Endothelial cell (in vitro differentiated cells): ENCODE measurements at places on chromosomes 13 and 19. TPM values are rescaled to one million over a fixed set of nuclear protein-coding genes. Genes with fewer than 3 reads are reported as not detected.

DNA sequence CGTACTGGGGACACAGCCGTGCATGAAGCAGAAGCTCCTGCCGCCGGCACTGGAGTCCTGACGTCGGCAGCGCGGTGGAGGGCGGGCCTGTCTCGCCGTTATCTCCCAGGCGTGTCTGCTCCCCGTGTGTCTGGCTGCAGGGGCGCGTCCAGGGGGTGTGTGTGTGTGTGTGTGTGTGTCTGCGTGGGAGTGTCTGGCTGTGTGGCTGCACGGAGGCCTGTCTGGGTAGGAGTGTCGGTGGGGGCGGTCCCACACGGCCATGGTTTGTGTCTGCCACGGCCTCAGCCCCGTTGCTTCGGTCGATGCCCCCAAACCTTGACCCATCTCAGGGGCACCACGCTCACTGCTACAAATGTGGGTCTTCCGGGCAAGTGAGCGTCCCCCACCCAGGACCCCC is 18.3 kb downstream of the ARID3A start:
- DNase-seq, result no peak

DNA sequence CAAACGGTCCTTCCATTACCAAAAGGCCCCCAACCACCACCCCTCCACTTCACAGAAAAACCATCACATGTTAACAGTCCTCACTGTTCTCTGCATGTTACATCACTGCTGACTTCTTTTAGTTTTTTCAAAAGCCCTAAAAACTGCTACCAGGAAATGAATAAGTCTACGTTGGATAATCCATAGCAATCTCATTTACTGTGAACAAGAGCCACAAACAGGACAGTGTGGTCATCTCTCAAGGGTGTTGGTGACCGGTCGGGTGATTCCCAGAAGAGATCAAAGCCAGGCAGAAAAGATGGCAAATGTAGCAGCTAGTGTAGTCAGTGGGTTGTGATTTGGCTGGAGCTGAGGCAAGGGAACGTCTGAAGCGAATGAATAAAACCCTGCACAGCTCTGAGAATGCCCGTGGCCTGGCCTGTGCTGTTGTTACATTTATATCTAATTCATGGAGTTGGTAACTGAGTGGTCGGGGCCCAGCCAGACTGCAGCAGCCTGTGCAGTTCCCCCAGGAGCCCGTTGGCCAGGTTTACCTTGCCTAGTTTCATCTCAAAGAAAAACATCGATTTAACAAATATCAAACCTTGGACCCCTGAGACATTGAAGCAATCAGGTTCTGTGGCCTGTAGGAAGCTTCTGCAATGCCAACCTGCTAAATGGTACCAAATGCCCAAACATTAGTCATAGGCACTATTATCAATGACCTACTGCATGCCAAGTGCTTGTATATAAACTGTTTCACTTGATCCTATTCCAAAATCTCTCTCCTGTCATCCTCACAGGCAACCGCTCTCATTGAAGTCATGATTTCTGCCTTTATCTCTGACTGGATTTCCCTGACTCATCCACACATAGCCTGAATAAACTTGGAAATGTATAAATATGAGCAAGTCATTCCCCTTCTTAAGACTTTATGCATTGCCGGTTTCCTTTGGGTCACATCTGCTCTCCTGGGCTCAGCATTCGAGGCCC is 153.8 kb upstream of the SERP2 start:
- DNase-seq, result no peak

DNA sequence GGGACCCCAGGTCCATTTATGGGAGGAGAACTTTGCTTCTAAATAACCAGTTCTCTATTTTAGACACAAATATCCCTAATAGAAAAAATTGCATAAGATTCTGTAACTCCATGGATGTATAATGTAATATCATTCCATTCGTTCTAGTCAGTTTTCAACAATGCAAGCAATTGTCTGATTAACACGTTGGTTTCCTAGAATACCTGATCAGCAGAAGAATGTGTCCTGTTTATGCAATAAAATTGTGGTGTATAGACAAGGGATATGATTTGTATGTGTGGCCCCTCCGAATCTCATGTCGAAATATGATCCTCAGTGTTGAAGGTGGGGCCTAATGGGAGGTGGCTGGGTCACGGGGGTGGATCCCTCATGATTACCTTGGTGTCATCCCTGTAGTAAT is 62.1 kb downstream of the RUBCNL start:
- no peak for DNase-seq

GRCh38 chr13:30112602-30113435 is 194.5 kb downstream of the KATNAL1 start:
- DNase-seq, result peak; percentile 88

DNA sequence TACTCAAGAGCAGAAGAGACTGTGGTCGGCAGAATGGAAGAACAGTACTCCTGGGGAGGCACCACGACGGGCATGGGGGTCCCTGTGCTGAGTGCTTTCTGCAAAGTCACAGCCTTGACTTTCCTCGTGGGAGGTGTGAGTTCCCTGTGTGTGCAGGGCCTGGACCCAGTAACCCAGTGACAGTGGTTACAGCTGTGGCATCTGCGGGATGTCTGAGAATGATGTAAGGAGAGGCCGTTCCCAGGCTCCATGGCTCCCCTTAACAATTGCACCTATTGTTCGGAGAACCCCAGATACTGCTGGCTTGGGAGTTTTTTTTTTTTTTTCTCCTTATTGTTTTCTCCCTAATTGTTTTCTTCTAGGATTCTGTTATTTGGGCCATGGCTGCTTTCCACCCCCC is 5.1 kb upstream of the NANOS2 start:
- DNase-seq, result no peak

GRCh38 chr19:17347877-17348276 is 10.5 kb downstream of the GTPBP3 start:
- DNase-seq, result no peak

Gene SWSAP1
- 3.3 TPM for total RNA-seq

DNA sequence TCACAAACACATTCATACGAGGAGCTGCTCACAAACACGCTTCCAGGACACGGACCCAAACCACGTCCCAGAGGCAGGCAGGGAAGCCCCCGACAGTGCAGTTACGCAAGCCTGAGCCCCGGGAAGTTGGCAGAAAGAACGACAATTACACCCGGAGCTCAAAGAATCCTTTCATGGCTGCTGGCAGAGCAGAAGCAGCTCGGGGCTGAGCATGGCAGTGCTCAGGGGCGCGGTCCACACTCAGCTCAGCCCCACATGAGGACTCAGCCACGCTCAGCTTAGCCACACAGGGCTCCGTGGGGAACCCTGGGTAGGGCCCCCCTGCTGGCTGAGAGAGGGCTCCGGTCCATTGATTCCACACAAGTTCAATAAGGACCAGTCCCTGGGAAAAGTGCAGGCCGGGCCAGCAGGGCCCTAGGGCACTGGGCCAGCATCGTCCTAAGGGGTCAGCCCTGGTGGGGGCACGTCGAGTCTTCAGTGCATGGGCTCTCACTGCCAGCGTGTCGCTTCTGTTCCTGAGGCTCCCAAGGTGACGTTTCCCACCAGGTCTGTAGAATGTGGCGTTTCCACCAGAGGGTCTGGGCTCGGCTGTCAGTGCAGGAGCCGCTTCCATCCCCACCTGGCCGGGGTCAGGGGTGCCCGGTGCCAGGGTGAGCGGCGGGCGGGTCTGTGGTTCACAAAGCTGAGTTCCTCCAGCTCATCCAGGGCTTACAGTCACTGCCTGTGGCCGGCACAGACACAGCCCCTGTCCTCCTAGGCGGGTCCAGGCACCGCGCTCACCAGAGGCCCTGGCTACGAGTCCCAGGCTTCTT is 23.1 kb downstream of the GAS6 start:
- DNase-seq, result no peak

Gene ZIK1
- 19.9 TPM for total RNA-seq

GRCh38 chr19:18879579-18880373 is 16.2 kb downstream of the CERS1 start:
- DNase-seq, result no peak

DNA sequence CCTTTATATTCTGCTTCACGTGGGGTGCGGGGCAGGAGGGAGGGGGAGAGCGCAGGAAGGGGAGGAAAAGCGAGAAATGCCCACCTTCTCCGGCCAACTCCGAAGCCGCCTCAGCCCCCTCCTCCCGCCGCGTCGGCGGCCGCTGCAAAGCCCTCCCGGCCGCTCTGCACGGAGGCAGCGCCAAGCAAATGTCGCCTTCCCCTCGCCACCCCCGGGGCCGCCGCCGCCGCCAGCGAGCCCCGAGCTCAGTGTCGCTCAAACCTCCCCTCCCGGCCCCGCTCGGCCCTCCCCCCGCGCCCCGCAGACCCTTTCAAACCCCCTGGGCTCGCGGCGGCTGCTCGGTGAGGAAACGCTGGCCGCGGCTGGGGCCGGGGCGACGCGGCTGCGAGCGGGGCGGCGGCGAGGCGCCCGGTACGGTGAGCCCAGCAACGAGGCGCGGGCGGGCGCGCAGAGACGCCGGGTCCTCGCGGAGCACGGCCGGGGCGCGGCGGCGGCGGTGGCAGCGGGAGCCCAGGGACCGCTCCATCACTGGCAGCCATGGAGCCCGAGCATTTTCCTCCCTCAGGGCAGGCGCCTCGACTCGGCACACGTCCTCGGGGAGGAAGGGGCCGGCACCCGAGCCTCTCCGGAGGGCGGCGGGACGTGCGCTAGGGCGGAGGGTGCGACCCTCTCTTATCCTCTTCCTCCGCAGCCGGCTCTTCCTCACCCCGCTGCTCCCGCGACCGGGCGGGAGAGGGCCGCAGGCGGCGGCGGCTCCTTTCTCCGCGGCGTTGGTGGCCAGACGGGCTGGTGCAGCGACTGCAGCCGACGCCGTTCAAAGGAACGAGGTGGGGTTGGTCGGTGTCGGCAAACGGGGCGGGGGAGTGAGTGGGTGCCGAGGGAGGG is 463 bp upstream of the TSC22D1 start:
- peak; percentile 41 for DNase-seq

- DNase-seq, result no peak
Observed at GRCh38 chr19:28471731-28472510, 741.0 kb downstream of the UQCRFS1 start.

DNA sequence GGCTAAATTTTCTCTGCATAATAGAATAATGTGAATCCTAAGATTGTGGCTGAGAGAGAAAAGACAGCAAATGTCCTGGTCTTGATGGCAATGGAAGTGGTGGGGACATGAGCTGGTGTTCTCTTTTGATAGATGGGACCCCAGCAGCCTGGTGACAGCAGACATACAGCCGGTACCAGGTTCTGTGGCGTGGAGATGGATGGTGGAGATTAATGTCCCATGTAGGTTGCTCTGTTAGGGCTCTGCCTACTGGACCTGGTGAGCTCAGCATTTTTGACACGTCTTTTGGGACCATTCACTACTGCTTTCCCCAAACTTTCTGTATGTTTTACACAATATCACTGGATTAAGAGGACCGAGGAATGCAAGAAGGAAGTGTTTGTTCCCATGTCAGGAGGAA is 8.2 kb upstream of the SIGLEC14 start:
- DNase-seq, result no peak

DNA sequence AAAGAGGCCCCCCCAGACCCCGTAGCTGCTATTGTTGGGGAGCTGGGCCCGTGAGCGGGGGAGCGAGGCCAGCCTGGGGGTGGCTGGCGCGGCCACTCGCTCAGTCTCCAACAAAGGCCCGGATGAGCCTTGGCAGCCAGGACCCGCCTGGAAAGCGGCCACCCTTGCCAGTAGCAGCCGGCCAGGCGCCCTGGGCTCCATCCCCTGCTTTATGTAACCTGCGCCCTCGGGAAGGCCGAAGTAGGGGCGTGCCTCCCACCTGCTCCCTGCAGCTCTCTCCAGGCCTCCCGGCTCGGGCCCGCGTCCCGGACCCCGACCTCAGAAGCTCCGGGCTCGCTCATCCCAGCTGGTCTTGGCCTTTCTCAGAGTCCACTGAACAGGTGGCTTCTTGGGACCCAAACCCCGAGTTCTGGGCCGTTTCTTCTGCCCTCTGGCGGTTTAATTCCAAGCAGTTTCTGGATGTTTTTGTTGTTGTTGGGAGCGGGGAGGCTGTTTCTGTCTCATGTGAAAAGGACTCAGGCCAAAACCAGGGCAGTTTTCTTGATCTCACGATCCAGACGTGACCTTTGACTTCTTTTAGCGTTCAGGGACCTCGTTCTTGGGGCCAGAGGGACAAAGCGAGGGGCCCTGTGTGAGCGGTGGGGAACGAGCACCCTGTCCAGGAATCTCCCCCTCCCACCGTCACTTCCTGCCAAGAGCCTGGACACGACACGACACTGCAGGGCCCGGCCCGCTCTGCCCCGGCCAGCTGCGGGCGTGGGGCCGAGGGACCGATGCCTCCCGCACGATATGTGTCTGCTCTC is 1.2 kb downstream of the CDC34 start:
- peak; percentile 58 for DNase-seq
